HepG2 (cell line): ENCODE measurements at places on chromosomes 16 and 17.

DNA sequence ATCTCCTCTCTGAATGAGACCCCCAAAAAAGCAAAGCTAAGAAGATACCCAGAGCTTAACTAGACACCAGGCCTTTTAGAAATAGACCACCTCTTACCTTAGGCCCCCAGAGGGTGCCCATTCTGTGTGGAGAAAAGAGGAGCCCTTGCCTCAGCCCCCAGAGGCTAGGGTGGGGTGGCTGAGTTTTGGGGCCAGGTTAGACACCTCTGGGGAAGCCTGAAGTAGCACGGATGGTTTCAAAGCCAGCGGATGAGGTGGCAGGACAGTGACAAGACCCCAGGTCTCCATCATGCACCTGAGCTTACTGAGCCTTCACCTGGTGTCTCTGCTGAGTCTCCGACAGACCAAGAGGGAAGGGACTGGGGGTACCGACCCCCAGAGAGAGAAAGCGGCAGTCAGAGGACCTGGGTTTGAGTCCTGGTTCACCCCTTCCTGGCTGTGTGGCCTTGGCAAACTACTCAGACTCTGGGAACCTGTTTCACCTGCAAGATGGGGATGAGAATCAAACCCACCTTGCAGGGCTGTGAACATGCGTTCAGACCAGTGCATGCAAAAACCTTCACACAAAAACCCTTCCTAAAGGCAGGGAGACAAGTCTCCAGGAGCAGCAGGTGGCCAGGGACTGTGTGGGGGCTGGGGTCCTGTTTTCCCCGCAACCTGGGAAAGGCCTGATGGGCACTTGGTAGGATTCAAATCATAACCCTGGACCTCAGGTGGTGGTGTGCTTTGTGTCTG, 7.7 kb downstream of the SCGB1C2 start:
- no peak for DNase-seq

- DNase-seq, result no peak
Observed at GRCh38 chr16:15426796-15427195, 7.6 kb upstream of the BMERB1 start.

- DNase-seq, result no peak
Observed at GRCh38 chr16:84732674-84733352, 33.0 kb downstream of the USP10 start.

DNA sequence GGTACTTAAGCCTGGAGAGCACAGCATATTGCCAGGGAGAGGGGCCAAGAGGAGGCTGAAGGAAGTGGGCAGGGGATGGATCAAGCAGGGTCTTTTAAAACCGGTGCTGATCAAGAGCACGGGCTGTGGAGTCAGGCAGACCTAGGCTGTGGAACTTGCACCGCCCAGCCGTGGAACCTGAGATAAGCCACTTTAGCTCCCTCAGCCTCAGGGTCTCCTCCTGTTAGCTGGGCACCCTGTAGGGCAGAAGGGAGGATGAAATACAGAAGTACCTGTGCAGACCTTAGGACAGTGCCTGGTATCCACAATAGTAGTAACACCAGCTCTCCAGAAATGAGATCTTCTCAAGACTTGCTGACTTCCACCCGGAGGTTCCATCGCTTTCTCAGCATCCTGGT, 9.3 kb downstream of the ODAD4 start:
- DNase-seq, result no peak

GRCh38 chr17:42282478-42283080, 5.7 kb upstream of the STAT5A start:
- no peak for DNase-seq

- no peak for DNase-seq
Observed at GRCh38 chr16:88968589-88969280, 8.3 kb downstream of the CBFA2T3 start.

GRCh38 chr17:65371702-65372101, 189.7 kb downstream of the AXIN2 start:
- DNase-seq, result no peak

- DNase-seq, result no peak
Observed at GRCh38 chr16:4322121-4323052, 6.5 kb downstream of the GLIS2 start.
